ENCODE measurements at places on chromosomes 13 and 19.

DNA sequence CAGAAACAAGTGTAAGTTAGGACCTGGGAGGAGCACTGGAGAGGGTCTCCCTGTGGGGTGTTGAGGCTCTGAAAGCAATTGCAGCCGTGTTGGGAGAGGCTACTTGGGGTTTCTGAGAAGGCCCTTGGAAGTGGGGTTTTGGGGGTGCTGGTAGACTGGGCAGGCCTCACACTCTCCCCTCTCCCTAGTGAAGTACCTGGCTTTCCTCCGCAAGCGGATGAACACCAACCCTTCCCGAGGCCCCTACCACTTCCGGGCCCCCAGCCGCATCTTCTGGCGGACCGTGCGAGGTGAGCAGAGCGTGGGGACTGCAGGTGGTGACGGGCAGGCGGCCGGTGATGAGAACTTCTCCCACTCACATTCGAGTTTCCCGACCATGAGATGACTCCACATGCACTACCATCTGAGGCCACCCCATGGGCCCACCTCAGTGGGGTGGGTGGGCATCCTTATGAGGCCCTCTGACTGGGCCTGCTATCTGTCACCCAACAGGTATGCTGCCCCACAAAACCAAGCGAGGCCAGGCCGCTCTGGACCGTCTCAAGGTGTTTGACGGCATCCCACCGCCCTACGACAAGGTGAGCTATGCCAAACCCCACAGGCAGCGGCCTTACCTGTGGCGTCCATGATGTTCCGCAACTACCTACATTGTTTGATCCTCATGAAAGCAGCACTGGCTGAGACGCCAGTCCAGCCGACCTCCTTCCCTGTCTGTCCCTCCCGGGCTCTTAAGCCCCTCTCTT lies 3.0 kb downstream of the RPL13A start:
- ATAC-seq: no peak

DNA sequence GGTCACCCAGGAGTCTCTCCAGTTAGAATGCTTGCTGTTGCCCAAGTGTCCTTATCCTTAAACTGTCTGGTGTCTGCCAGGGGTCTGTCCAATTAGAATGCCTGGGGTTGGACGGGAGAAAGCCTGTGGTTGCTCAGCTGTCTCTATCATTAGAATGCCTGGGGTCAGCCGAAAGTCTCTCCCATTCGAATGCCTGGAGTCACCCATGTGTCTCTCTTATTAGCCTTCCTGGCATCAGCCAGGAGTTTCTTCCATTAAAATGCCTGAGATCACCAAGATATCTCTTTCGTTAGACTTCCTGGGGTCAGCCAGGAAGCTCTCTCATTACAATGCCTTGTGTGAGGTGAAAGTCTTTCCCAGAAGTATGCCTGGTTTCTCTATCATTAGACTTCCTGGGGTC lies 1521.0 kb downstream of the UQCRFS1 start:
- ATAC-seq: no peak

DNA sequence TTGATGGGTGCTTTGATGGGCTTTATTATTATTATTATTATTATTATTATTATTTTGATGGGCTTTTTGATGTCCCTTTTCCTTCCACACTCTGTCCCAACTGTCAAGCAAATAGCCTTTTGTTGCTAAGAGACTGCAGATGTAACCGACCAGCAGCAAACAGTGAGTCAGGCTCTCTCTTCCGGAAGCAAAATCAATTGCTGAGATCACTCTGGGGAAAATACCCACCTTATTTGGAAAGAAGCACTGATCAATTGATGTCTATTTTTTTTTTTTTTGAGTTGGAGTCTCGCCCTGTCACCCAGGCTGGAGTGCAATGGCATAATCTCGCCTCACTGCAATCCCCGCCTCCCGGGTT lies 2.9 kb downstream of the LDLR start:
- ATAC-seq: peak; percentile 37

GRCh38 chr13:26024558-26024957 lies 27.3 kb downstream of the SHISA2 start:
- no peak for ATAC-seq

DNA sequence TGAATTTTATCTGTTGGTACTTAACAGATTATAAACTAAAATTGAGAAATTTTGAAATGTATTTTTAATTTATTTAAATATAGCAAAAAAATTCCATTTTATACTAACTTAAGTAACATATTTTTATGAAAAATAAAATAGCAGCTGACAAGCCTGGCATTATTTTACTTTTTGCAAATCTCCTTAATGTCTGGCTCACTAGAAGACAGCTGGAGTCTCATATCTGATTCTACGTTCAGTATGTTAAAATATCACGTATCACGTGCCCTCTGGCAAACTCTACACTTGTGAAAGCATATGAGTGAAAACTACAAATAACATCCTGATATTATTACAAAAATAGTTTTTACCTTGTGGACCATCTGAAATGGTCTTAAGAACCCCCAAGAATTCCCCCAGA lies 513.2 kb upstream of the NBEA start:
- no peak for ATAC-seq

DNA sequence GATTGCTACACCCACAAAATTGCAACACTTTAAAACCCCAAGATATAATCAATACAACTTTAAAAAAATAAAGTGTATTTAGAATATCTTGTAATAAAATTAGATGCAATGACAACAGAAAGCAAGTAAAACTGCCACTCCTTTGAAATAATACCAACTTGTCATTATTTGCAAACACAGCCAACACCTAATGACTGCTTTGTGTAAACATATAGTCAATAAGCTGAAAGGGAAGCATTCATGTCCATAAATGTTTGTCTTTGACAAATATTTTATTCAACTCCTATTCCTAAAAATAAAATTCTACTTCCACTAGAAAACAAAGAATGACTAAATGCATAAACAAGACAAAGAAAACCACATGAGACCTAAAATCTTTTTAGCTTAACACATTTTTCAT lies 6.6 kb downstream of the SMAD9 start:
- no peak for ATAC-seq

DNA sequence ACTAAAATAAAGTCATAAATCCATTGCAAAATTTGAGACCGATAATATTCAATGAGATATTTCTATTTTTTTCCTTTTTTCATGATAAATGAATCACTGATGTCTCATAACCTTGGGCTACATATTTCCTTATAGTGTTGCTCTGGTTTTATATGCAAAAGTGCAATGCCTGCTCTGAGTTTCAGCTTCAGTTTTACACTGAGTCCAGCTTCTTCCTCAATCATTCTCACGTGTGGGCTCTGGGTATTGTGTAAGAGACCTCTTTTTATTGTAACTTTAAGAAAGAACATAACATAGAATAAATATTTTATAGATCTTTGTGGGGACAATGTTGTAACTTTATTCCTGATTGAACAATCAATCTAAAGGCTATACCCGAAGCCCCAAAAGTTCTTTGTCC lies 280.2 kb upstream of the EDNRB start:
- ATAC-seq: no peak

DNA sequence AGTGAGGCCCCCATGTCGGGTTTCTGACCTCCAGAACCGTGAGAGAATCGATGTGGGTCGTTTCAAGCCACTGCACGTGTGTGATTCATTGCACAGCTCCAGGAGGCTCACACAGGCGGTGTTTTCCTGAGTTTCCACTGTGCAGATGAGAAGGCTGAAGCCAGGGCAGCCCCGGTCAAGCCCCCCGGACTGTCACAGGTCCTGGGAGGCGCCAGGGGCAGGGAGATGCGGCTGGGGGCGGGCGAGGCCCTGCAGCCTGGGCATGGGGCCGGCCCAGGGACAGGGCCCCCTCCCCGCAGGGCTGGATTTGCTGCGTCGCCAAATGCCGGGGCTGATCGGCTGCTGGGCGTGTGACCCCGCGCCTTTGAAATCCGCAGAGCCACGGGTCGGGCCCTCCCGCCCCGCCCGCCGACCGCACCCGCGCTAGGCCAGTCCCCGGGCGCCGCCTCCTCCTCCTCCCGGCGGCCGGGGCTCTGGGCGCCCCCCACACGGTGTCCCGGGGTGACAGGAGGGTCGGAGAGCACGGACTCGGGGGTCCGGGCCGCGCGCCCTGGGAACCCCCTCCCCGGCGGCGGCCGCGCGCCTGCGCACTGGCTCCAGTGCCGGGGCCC lies 9.9 kb upstream of the MKNK2 start:
- peak; percentile 54 for ATAC-seq

- no peak for ATAC-seq
These were observed 435 bp downstream of the SBK3 start for GRCh38 chr19:55544776-55545439.

GRCh38 chr19:55082020-55082851 lies 6.6 kb downstream of the EPS8L1 start:
- no peak for ATAC-seq

DNA sequence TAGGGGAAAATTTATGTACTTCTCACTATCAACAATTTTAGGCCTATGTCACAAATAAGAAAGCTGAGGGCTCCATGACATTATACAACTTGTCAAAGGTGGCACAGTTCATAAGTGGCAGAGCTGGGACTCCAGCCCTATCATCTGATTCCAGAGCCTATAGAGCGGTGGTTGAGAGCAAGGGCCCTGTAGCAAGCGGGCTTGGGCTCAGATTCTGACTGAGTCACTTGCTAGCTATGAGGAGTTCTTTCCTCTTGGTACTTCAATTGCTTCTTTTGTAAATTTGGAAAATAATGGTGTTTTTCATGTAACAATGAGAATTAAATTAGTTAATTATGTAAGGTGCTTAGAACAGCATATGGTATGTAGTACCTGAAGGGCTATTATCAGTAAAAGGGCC lies 28.7 kb upstream of the FAM216B start:
- ATAC-seq: no peak

GRCh38 chr13:65623148-65623547 lies 1607.0 kb downstream of the PCDH9 start:
- ATAC-seq: no peak

DNA sequence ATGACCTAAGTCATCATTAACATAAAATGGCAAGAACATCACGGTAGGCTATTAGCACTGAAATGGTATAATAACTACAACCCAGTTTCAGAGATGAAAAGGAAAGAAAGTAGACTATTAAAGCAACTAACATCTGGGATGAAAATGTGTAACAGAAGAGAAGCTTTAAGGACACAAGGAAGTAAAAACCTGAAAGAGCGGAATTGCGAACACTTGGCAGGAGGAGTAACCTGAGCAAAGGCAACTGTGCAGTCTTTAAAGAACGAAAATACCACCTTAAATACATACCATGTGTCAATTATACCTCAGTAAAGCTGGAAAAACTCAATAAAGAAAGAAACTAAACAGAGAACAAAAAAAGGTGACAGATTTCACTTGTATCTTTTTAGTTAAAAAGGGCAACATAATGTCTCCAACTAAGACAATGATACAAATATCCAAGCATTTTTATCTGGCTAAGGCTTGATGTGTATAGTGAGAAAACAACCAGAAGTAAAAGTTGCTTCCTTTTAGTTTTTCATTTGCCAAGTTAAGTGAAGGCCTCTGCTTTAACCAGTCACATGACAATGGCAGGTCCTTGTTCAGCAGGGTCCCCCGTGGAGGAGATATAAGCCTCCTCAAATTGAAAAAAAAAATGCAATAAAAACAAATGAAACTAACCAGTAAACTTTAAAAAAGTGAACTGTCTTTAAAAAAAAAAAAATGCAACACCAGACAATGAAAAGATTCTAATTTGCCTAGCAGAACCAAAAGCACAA lies 11.6 kb downstream of the USP12 start:
- no peak for ATAC-seq

DNA sequence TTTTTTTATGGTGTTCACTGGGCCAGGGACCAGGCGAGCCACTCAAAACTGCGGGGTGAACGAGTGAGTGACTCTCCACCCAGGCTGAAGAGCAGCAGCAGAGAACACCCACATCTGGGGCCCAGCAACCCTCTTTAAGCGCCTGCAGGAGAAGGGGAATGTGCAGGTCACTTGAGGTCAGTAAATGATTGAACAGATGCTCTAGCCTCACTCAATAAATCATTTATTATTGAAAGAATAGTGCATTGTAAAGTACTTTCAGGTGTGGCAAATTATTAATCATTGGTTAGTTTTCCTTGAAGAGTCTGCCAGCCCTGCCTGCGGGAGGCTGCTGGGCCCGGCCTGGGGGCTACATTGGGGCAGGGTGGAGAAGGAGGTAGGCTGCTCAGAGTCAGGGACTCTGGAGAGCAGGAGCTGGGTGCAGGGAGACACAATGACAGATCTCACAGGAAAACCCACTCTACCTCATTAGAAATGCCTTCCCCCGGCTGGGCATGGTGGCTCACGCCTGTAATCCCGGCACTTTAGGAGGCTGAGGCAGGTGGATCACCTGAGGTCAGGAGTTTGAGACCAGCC lies 42.5 kb downstream of the ABCC4 start:
- ATAC-seq: no peak

DNA sequence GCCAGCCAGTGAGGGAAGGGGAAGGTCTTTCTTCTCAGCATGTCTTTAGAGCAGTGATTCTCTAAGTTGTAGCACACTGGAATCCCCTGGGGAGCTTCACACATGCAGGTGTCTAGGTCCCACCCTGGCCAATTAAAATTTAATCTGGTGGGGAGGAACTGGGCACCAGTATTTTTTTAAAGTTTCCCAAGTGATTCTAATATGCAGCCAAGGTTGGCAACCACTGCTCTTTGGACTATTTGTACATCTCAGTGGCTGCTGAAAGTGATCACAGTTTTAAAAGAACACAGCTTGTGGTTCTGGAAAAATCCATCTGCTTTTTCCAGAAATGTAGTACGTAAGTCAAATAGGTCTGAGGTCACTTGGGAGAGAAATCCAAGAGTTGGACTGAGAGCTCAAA lies 10.7 kb upstream of the KATNAL1 start:
- ATAC-seq: no peak

GRCh38 chr19:49818649-49819370 lies 721 bp downstream of the MED25 start:
- ATAC-seq: no peak
